Vagina (tissue), 2 donors: ENCODE measurements at places on chromosomes 4 and X.

DNA sequence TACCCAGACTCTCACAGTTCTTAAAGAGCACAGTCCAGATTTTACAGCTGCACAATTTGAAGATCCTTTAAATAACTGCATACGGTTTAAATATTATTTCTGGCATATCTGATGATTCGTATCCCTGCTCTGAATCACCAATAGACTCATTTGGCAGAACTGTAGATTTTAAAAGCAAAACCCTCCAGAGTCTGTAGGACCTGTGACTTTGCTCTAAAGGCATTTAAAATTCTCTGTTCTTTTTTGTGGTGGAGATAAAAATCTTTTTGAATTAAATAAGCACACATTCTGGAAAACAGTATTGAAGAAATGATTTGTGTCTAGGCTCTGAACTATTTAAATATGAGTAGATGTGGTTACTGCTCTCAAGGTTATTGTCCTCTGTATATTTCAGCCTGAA is 246.2 kb upstream of the PITX2 start:
- no peak for DNase-seq

GRCh38 chrX:122133478-122133877 is 1050.6 kb upstream of the GRIA3 start:
- DNase-seq, result no peak

- DNase-seq, result no peak
These were observed 484.4 kb upstream of the NR3C2 start for GRCh38 chr4:148926276-148927260.

DNA sequence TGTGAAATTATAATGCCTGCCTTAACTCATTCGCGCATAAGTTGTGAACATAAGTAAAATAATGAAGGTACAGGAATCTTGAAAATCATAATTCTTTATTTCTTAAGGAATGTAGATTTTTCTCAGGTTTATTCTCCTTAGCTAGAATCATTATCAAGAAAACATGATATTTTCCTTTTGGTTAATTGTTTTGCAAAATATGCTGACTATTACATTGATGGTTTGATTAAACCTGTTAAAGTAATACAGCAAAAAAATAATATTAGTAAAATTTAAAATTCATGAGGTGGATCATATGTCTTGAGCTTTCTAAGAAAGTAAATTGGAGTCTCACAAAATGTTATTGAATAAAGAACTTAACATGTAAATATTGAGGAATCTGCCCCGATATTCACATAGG is 178.7 kb upstream of the TRAM1L1 start:
- no peak for DNase-seq

DNA sequence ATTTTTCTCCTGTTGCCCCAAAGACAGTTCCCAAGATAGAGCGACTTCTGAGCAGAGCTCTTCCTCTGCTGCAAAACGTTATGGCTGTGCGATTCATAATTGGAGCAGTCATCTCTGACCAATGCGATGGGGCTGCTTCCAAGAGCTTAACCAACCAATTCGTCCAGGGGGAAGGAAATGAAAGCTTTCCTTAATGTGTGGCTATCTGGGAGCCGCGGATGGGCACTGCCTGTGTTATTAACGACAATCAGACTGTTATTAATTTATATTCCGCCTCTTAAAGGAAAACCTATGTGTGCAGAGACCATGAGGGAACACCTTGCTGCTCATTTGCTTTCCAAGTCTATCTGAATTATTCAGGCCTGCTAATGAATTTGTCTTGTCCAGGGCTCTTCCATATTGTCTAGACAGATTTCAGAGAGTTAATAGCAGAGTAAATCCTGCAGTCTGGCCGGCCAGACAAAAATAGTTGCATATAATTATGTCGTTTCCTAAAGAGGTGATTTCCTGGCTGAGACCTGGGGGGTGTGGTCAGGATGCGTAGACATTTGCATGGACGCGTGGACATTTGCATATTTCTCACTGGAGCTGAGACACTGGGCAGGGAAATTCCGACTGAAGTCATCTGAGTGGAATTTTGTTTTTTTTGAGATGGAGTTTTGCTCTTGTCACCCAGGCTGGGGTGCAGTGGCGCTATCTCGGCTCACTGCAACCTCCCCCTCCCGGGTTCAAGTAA is 135.4 kb downstream of the HMX1 start:
- no peak for DNase-seq

GRCh38 chr4:94530073-94530472 is 78.3 kb downstream of the PDLIM5 start:
- DNase-seq, result no peak

DNA sequence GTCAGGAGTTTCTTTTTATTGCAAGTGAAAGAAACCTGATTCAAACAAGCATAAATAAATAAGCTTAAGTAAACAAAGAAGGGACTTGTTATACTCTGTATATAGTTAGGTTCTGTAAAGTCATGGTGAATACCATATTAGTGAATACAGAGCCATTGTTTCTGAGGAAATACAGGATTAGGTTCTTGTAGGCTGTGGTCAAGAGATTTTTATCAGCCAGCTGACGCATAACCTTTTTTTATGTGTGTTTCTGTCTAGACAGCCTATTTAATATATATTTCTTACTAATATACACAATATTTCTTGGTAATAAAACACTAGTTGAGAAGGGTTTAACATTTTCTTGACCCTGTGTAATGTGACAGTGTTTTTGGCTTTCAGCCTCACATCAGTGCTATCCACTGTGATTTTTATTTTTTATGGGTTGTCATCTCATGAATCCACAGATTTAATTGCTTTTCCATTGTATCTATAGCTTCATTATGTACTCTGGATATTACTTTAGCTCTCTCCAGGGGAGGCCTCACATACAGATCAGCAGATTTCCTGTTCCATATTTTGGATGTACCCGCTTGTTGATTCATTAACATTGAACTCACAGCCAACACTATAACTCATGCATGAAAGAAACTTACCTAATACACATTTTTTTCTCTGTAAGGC is 8.0 kb downstream of the HERC3 start:
- DNase-seq, result no peak

GRCh38 chr4:26850528-26850927 is 10.1 kb upstream of the STIM2 start:
- DNase-seq, result no peak

GRCh38 chr4:13268703-13269102 is 215.4 kb downstream of the RAB28 start:
- no peak for DNase-seq

- DNase-seq, result no peak
These were observed 29.3 kb upstream of the PTPN13 start for GRCh38 chr4:86564795-86565194.

- no peak for DNase-seq
These were observed 750 bp downstream of the TMEM129 start for GRCh38 chr4:1720163-1720983.

DNA sequence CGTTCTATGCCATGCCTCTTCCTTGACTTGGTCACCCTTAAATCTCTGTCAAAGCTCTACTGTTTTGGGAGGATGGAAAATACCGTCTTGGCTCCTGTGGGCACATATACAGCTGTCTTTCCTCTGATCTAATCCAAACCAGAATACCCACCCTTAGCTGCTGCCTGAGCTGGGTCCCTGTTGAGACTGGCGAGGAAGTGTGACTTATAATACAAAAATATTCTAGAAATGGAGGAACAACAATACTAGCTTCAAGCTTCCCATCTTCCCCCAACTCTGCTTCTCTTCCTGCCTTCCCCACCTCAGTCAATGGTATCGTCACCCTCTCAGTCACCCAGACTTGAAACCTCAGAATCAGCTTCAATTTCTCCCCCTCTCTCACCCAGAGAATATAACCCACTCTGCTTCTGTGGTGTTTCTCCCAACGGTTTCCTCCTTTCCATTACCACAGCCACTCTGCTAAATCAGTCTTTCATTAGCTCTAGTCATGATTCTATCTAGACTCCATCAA is 599 bp upstream of the IL2RG start:
- no peak for DNase-seq

DNA sequence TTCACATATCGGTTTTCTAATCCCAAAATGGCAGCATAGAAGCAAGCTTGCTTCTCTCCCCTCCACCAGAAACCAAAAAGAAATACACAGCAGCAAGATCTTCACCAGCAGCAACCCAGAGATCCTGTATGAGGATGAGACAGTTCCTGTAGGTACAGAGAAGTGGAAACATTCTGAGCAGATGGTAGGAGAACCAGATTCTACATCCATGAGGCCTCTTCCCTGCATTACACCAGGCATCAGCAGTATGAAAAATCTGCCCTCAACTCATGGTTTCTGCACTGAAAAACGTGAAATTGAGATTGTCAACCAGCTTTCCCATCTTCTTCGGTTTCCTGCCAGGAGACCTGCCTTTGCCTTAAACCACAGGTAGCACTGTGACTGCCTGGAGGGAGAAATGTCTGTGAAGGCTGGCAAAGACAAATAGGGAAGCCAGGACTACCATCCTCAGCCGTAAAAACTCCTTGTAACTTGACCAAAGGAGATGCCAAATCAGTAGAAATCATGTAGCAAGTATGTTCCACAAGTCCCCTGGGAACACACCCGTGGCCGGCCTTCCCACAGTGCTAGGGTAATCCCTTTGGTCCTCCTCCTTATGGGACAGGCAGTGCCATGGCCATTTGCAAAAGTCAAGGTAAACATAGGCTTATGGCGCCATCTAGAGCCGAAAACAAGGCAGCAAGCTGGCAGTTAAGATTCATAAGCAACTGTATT is 24.0 kb upstream of the MTHFD2L start:
- no peak for DNase-seq

DNA sequence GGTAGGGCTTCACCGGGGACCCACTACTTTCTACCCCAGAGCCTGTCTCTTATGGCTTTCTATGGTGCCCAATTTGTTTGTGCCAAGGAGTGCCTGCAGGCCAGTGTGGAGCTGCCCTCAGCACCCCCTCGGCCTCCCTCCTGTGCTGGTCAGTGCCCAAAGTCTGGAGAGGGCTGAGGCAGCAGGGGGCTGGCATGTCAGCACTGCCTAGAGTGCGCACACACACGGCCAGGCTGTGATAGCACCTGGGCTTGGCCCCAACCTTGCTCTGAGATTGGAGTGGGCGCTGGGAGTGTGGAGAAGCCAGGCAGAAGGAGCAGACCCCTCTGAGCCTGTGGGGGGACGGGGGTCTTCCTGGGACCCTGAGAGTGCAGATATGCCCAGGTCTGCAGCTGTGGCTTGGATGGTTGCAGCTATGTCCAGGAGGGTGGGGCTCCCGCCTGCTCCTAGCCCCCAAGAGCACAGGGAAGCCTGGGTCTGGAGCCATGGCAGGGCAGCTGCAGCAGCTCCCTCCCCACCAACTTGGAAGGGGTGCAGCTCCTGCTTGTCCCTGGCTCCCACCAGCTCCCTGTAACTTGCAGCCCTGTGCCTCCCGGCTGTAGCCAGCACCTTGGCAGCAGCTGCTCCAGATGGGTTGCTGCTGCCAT is 46.3 kb downstream of the GAGE1 start:
- no peak for DNase-seq

DNA sequence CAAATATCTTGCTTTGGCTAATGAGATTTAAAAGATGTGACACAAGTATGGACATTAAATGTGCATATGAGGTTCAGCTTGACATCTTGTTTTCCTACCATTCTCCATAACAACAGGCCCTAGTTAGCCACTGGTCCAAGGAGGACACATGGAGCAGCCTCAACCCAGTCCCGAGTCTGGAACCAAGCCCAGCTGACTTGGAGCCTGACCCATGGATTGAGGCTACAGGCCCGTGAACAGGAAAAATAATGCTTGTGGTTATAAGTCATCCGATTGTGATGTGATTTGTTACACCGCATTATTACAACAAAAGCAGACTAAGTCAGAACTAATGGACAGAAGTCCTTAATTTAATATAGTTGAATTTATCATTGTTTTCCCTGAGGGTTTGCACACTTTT is 123.2 kb upstream of the BANK1 start:
- DNase-seq, result no peak

GRCh38 chr4:95625020-95625419 is 76.2 kb upstream of the UNC5C start:
- DNase-seq, result no peak

- DNase-seq, result no peak
These were observed 70.1 kb downstream of the ZNF330 start for GRCh38 chr4:141290771-141291170.

- no peak for DNase-seq
These were observed 25.0 kb downstream of the CPZ start for GRCh38 chr4:8617486-8618040.

GRCh38 chr4:152563209-152563608 is 27.3 kb upstream of the FBXW7 start:
- no peak for DNase-seq

- DNase-seq, result no peak
These were observed 326.3 kb downstream of the RAPGEF2 start for GRCh38 chr4:159428975-159429692.

DNA sequence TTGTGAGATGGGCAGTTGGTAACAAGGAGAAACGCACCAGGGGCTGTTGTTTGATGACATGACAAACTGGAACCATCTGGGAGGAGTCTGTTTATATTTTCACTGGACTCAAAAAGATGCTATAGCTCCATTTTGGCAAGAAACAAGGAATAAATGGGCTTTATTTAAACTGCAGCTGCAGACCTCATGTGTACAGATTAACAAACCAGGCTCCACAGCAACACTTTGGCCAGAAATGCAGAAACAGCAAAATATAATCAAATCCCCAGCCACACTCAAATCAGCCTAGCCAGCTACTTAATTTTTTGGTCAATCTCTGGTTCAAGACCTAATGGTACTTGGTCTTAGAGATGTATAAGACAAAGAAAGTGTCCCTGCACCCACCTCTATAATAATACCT is 52.7 kb downstream of the ASB9 start:
- no peak for DNase-seq

GRCh38 chrX:112614640-112615039 is 65.1 kb downstream of the LHFPL1 start:
- no peak for DNase-seq

- no peak for DNase-seq
These were observed 53.9 kb upstream of the SORBS2 start for GRCh38 chr4:185865901-185866328.

- DNase-seq, result no peak
These were observed 213.5 kb upstream of the CLNK start for GRCh38 chr4:10898072-10898471.

DNA sequence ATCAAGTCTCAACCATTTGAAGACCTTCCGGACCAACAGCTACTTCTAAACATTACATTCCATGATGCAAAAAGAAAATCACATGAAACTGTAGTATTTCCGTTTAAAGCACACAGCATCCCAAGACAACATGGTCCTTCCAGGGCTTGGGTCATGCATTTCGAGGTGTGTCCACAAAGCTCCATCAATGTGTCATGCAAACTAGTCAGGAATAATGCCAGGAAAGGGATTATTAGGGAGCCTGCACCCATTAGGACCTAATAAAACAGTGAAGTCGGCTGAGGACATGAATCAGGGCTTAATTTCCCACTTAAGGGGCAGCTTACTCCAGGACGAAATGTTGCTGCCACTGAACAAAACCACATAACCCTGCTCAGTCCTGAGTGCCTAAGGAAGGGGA is 177.9 kb downstream of the TSPAN5 start:
- no peak for DNase-seq

- DNase-seq, result no peak
These were observed 606.2 kb downstream of the KLHL13 start for GRCh38 chrX:117510453-117510852.

DNA sequence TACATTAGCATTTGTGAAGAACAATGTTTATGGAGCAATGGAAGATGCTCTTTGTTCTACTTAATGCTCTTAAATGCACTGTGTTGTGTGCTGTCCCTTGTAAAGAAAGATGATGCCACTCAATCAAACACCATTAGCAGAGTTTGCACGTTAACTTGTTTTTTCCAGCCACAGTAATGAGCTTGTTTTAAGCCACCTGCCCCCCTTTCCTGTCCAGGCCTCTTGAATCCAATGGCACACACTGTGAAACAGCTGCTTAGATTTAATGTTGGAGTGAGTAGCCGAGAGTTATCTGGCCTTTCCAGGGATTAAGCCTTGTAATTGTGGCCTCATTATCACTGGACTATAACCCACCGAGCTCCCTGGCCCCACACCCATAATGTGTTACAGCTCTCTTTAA is 86.0 kb downstream of the PAK3 start:
- no peak for DNase-seq
